DMS 273 treated with DMSO at 0.1 percent for 48 hours (cell line): ENCODE measurements at places on chromosomes 1 and 21.

- DNase-seq = no peak
Measured at GRCh38 chr1:52603630-52604029, 1.5 kb downstream of the GPX7 start.

DNA sequence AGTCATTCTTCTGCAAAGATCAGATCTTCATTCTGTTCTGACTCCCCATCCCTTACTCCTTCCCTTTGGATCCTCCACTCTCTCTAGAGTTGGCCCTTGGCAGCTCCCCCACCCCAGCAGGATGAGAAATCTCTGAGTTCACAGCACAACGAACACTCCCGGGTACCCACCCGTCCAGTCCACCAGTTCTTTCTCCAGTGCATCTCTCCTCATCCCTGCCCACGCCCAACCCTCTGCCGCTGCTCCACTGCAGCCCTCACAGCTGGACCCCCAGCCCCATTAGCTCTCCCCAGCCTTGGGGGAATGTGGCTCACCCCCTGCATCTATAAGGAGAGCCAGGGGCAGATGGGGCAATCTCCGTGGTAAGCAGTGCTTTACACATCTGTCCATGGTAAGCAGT is 125.7 kb downstream of the MATN1 start:
- DNase-seq = no peak

GRCh38 chr21:20292280-20292679 is 705.9 kb upstream of the NCAM2 start:
- no peak for DNase-seq

DNA sequence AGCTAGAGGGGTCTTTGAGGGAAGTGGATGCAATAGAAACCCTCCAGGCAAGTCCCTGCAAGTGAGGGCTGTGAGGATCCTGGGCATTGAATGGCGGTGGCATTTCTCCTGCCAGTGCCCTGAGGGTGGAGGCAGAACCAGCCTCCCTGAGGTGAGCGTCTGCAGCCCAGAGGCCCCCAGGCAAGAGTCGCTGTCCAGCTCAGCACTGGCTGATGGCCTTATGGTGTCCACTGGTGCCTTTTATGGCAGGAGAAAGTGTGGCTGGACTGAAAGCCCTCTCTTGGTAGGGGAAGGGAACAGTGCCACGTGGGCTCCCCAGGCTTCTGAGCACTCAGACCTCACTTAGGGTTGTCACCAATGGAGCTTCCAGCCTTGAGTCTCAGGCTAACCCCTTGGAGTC is 77.3 kb downstream of the SH3BGR start:
- no peak for DNase-seq

GRCh38 chr1:100736746-100737145 is 17.2 kb downstream of the VCAM1 start:
- no peak for DNase-seq

- no peak for DNase-seq
Measured at GRCh38 chr1:1433804-1434130, 1.7 kb upstream of the VWA1 start.

DNA sequence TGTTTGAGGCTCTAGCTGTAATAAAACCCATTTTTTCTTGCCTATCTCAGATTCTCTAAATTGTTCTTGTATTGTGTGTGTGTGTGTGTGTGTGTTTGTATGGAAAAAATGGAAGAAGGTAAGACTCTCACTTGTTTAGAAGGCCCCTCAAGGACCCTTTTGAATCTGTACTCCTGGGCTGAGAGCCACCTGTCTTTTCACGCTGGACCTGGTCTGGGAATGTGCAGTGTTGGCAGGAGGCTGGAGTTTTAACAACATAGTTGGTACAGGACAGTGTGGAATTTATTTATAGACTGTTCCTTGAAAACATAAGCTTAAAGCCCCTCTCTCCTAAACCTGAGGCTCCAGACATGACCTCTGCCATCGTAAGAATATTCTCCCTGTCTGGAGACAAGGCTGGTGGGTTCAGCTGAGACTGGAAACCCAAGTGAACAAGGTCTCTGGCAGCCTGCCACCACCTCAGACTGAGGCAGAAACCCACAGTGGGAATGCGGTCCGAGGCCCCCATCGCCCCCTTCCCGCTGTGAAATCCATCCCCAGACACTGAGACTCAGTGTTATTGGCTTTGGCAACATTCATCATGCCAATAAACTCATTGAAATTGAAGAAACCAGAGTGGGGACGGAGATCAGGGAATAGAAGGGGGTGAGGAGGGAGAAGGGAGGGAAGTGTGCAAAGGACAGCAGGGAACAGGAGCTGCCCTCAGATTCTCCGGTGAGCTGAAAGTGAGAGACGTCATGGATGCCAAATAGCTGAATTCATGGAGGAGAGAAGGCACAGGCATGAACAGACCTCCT is 24.6 kb upstream of the PLXNA2 start:
- DNase-seq = no peak

DNA sequence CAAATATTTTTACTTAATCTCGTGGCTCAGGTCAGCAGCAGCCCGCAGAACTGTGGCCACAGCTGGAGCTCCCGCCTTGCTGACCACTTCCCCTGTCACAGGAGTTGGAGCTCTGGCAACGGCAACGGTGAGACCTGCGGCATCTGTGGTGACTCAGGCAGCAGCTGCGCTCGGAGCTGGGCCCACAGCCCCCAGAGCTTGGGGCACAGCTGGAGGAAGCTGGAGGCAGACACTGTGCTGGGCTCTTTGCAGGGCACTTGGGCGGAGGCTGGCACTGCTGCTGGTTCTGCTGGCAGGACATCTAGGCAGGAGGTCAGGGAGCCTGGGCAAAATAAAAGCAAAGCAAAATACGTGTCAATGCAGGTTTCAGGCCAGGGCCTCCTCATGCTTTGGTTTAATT is at the start of gene LCE3A:
TSS of gene LCE3A (minus strand) at position 301 of the 400 bp plus-strand sequence. CDS start at position 301, 0 bp downstream.
- DNase-seq = no peak

- no peak for DNase-seq
Measured at GRCh38 chr1:205774198-205775014, 876 bp downstream of the RAB29 start.

DNA sequence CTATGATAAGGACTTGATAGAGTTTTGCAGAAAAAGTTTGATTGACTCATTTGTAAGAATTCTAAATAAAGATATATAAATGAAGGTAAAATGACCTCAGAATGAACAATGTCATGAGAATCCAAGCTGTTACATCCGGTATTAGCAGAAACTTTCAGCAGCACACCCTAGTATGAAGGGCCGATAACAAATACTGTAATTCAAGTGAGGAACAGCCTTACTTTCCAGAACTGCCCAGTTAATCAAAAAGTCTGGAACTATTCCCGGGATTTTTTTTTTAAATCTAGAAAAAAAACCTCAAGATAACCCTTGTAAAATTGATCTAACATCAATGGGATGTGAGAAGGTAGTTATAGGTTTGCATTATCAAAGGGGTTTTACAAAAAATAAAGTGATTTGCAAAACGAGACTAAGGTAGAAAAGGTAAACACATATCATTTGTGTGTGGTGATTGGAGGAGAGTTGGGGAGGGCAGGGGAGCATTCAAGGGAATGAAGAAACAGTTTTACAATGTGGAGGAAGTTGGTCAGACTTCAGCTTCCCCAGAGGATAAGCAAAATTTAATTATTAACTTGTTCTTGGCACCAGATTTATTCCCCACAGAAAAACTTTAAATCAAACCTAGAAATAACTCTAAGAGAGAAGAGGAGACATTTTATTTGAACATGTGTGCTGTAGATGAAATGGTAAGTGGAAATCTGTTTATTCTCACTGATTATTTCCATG is 75.9 kb upstream of the VCAM1 start:
- DNase-seq = no peak

- DNase-seq = no peak
Measured at GRCh38 chr1:23567629-23567995, 8.3 kb upstream of the ID3 start.

DNA sequence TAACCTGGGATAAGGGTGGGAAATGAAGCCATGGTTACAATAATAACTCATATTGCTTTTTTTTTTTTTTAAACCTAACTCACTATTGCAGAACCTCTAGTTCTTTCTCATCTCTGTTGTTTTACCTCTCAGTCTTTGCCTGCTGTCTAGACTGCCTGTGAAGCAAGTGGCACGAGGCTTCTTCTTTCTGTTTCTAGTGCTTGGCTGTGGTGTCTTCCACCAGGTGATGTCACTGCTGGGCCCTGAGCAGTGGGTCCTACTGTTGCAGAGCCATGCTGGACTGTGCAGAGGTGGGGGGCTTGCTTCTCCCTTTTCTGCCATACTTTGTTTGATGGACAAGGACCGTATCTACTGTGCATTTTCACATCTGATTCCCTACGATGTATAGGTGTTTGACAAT is 51.7 kb downstream of the ZNF326 start:
- DNase-seq = no peak
